ENCODE measurements at places on chromosomes 11 and 22.

- DNase-seq = no peak
Measured at GRCh38 chr11:64867748-64868462, 10.5 kb downstream of the EHD1 start.

DNA sequence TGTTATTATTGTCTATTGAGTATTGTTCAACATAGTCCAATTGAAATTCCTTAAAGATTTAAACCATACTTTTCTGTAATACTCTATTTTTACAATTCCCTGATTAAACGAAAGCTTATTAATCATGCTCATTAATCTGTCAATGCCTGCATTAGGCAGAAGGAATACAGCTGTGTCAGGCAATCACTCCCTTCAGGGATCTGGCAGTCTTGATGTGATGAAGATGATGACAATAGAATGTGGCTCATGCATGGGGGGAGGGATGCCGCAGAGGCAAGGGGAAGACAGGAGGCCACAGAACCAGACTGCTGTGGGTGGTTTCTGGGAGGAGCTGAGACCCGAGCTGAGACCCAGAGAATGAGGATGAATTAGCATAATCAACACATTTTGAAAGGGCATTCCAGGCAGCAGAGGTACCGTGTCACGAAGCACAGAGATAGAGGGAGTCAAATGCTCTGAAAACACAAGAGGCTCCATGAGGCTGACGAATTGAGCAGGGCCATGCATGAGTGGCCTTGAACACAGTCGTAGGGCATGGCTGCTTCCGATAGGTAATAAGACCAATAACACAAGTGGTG lies 1075.5 kb downstream of the OPCML start:
- DNase-seq = no peak

- DNase-seq = no peak
Measured at GRCh38 chr11:122232985-122233384, 117.0 kb upstream of the BLID start.

GRCh38 chr22:36930041-36930935 lies 16.9 kb downstream of the CSF2RB start:
- no peak for DNase-seq

DNA sequence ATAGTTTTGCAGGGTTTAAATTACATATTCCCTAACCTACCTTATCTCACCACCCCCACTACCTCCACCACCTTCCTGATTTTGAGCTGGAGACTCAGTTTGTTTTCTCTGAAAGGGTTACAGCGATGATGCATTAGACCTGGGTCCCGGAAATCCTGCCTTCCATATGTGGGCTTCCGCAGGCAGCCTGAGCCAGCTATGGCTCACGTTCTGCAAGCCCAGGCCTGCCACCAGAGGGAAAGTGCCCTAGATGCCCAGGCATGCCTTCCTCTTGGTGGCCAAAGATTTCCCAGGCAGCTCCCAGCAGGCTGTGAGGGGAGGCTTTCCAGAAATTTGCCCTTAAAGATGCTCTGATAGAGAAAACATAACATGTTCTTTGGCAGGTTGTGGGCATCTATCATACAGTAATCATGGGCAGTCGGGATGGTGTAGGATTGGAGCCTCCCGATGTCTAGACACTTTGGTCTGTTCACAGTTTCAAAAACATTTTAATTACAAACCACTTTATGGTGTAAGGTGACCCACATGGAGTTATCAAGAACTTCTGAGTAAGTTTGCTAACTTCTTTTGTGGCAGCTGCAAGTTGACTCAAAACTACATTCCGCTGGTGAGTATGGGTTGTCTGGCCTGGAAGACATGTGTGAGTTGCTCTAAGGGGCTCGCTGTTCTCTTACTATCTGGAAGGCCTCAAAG lies 79.3 kb downstream of the MICAL2 start:
- DNase-seq = peak; percentile 60

- peak; percentile 50 for DNase-seq
Measured at GRCh38 chr11:10322830-10323792, 18.2 kb downstream of the ADM start.

DNA sequence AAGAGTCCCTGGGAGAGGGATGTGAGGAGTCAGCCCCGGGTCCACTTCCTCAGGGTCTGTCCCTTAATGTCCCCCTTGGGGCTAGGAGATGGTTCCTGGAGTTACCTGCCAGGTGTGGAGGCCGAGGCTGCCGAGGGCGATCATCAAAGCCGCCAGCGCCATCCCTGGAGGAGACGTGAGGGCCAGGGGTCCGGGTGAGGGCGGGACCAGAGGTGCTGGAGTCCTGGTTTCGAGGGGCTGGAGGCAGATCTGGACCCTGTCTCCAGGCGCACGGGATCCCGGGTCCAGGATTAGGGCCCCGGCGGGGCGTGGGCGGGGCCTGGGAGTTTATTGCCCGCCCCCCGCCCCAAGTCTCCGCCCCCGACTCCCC lies at the start of gene ART5:
Gene ART5, minus strand, starts transcription at position 292 of the 370 bp plus-strand sequence. Its CDS starts 130 bp downstream, at position 162.
- no peak for DNase-seq

- DNase-seq = no peak
Measured at GRCh38 chr11:75777461-75778110, 9.0 kb downstream of the DGAT2 start.

GRCh38 chr11:113289431-113290187 lies 24.8 kb upstream of the TTC12 start:
- peak; percentile 62 for DNase-seq

GRCh38 chr11:117068303-117068860 lies 29.8 kb downstream of the SIK3 start:
- no peak for DNase-seq

DNA sequence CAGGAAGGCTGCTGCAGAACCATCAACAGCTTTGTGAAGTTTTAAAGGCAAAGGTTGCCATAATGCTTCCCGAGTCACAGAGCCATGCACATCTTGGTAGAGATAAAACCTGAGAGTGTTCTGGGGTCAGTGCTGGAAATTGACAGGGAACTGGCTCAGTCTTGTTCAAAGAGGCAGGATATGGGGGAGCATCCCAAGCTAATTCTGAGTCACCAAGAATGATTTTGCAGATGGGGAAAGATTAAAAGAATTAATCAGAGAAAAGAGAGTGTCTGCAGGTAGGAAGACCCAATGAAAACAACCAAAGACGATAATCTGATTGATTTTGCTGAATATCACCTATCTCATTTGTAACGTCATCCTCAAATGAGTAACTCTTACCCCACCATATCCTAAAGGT lies 99.9 kb upstream of the CD44 start:
- DNase-seq = no peak

DNA sequence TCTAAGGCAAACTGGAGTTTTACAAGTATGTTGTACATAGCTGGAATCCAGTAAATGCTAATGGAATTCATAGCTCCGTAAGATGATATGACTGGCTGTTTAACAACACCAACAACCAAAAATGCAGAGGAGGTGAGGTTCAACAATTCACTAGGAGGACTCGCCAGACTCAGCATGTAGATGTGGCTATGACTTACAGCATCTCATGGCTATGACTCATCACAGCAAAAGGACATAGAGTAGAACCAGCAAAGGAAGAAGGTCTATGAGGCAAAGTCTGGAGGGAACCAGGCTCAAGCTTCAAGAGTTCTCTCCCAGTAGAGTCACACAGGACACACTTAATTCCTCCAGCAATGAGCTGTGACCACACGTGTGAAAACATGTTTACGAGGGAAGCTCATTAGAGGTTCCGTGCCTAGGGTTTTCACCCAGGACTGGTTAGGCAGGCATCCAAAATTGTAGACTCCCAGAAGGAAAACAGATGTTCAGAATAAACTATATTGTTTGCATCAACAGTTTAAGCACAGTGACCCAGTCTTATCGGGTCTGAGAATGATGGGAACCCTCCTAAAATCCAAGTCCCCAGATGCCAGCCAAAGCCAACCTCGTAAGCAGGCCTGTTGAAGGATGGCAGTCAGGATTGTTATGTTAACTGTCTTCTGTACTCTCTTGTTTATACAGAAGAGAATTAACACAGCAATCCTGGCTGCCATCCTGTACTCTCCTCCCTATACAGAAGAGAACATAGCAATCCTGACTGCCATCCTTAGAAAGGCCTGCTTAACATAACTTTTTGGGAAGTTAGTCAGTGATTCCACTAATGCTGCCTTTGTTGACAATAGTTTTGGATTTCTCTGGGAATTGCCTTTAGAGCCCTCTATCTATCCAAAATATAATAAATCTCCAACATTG lies 116.6 kb downstream of the LARGE1 start:
- DNase-seq = no peak
